ENCODE measurements at places on chromosomes 7 and 10.

GRCh38 chr10:66924674-66925345 is 1.0 kb upstream of the LRRTM3 start:
- DNase-seq = no peak

- DNase-seq = no peak
These were observed 702.8 kb downstream of the PARD3 start for GRCh38 chr10:34112171-34112782.

DNA sequence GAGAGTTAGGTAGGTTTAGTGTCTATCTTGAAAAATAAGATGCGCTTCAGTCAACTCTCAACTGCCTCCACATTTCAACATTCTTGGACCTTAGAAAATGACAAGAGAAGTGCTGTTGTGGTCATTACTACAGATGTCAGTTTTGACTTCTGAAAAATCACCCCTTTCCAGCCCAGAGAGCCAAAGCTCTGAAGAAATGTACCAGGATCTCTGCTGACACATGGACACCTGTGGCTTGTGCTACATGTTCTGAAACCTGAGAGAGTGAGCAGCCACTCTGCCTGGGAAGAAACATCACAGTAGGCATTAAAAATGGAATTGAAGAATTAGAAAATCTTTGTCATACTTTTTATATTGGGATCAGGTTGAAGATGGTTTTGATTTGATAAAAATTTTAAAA is 35.9 kb upstream of the FEZF1 start:
- no peak for DNase-seq

- DNase-seq = no peak
These were observed 4.4 kb upstream of the CUZD1 start for GRCh38 chr10:122849900-122850605.
